Stimulated activated CD8-positive, alpha-beta memory T cell treated with anti-CD3 and anti-CD28 coated beads, Interleukin-7, amount 100 ng/mL, for 24 hours (primary cell): ENCODE measurements at places on chromosomes 5 and 9.

GRCh38 chr9:99035313-99035712 is 69.6 kb upstream of the TGFBR1 start:
- DNase-seq = no peak

GRCh38 chr5:6859951-6860638 is 146.9 kb downstream of the TENT4A start:
- DNase-seq = no peak

DNA sequence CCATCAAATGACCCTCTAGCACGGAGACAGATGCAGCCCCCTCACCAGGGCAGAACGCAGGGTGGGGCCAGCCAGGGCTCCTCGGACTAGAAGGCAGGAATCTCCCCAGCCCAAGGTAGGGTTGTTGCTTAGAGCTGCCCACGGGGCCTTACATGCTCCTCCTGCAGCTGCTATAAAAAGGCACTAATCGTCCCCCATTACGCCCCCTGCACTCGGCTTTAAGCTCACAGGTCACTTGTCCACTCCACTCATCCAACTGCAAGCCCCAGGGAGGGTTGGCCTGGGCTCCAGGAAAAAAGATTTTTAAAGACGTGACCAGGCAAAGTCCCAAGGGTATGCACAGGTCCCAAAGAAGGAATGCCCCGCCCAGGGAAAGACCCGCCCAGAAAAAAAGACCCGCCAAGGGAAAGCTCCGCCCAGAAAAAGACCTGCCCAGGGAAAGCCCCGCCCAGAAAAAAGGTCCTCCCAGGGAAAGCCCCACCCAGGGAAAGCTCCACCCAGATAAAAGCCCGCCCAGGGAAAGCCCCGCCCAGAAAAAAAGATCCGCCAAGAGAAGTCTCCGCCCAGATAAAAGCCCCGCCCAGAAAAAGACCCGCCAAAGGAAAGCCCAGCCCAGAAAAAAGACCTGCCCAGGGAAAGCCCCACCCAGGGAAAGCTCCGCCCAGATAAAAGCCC is 11.1 kb downstream of the GRIN1 start:
- no peak for DNase-seq

GRCh38 chr5:141914199-141914743 is 9.4 kb upstream of the DELE1 start:
- DNase-seq = no peak

GRCh38 chr5:54311176-54311677 is 854 bp upstream of the ARL15 start:
- no peak for DNase-seq

- DNase-seq = no peak
Measured at GRCh38 chr5:127563136-127563535, 45.7 kb downstream of the PRRC1 start.

DNA sequence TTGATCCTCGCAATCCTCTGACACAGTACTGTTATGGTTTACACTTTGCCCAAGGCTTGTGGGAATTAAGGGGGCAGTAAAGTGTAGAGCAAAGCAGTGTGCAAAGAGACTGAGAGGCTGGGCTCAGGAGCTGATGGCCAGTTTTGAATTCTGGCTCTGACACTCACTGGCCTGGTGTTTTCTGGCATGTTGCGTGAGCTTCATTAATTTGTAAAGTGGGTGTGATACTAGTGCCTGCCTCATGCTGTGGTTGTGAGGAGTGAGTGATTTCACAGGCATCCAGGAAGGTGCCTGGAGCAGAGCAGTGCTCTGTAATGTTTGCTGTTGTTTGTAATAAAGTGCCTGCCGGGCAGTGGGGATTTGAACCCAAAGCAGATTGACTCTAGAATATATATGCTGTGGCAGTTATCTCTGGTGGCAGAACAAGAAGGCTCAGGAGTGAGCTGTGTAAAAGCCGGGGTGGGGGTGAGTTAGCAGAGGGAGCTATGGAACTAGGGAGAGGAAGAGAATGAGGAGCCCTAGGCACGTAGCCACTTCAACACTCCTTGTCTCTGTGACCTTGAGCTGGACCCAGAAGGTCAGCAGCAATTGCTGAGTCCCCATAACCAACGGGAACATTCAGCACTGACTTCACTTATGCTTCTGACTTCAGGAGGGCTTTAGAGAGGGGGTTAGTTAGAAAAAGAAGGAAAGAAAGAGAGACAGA is 108.5 kb downstream of the DOCK2 start:
- DNase-seq = no peak

- no peak for DNase-seq
Measured at GRCh38 chr9:127968700-127969383, 11.9 kb downstream of the EEIG1 start.

DNA sequence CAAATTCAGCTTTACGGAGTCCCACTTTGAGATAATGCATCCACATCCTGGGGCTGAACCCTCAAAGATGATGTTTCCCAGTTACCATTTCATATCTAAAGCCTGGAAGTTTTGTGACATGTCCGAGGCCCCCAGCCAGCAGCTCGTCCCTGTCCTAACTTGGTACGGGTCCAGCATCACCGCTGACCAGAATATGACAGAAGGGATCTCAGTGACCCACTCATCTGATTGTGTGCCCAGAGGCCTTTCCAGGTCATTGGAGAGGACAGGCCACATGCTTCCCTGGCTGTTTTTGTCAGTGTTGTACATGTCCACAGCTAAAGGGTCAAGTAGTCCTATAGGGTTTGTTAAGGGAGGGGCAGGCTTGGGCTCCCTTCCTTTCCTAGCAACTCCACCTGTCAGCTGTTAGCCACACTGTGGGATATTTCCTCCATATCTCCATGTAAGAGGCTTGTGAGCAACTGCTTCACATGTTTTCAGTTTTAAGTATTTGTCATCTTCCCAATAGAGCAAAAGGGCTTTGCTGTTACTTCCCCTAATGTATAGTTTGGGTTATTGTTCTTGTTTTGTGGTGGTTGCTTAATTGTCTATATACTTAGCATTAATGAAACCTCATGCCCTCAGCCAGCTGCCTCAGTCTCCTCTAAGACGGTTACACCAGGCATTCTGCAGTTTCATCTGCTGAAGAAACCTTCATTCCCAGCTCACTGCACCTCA is 33.4 kb downstream of the SECISBP2 start:
- no peak for DNase-seq

DNA sequence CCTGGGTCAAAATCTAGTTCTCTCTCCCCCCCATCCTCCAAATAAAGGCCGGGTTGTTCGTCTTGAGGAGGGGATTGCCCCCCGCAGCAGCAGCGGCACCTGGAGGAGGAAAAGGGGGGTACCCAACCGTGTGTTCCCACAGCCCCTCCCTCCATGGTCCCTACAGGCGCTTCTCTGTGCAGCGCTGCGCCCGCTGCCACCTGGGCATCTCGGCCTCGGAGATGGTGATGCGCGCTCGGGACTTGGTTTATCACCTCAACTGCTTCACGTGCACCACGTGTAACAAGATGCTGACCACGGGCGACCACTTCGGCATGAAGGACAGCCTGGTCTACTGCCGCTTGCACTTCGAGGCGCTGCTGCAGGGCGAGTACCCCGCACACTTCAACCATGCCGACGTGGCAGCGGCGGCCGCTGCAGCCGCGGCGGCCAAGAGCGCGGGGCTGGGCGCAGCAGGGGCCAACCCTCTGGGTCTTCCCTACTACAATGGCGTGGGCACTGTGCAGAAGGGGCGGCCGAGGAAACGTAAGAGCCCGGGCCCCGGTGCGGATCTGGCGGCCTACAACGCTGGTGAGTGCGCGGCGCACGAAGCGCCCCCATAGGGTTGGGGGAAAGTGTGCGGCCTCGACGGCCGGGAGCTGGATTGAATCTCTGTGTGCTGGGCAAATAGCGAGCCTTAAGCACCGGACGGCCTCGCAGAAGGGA is 3.5 kb downstream of the LHX2 start:
- no peak for DNase-seq

- no peak for DNase-seq
Measured at GRCh38 chr9:83154087-83154736, 91.3 kb upstream of the RASEF start.

DNA sequence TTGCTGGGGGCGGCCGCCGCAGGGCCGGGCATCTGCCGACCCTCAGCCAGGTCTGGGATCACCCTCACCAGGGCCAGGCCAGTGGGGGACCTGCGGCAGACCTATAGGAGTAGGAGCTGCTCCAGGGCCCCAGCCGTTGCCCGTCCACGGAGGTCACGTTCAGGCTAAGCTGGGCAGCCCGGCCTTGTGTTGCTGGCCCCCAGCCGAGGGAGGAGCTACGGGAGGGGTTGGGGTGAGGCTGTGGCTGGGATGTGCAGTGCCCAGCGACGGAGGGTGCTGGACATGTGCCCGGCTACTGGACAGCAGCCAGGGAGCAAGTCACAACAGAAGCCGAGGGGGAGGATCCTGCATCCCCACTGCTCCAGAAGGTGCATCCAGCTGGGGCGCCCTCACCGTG is 39.6 kb upstream of the SLC6A19 start:
- DNase-seq = no peak

DNA sequence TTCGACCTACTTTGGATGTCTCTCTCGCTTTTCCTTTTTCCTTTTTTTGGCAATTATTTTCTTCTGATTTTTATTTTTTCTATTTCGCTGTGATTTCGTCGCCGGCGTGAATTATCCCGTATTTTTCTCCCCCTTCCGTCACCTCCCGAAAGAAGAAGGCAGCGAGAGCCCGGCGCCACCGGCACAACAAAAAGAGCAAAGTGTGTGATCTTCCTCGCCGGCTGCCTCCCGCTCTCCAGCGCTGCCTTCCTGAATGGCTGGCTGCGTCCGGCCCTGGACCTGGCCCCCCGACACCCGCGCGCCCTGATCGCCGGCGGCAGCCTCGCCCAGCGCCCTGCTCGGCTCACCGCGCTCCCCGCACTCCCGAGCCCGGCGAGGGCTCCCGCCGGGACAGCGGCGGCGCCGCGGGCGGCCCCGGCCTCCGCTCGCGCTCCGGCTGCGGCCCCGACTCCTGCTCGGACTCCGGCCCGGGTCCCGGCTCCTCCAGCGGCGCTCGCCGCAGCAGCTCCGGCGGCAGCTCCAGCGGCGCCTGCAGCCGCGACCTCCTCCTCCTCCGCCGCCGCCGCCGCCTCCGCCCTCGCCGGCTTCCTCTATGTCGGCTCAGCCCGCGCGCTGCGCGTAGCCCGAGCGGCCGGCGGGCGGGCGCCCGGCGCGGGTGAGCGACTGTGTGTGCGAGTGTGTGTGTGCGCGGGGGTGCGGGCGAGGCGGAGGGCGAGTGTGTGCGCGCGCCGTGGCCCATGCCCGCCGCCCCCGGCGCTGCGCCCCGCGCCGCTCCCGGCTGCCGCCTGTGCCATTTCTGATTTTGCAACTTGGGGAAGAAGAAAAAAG is 960 bp downstream of the NR2F1 start:
- no peak for DNase-seq

DNA sequence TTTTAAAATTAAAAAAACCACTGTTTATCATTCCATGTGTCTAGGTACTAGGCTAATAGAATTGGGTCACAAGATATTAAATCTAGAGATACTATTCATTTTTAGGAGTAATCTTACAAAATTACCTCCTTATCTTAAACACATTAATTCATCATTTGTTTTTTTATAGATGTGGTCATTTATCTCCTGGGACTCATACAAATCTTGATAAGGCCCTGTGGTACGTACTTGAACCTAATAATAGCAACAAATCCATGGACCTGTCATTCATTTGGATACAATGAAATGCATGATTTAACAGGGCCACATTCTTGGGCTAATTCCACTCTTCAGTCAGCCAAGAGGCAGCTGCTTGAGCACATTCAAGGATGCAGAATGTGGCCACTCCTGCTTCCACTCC is 66.4 kb upstream of the MARCHF11 start:
- no peak for DNase-seq

DNA sequence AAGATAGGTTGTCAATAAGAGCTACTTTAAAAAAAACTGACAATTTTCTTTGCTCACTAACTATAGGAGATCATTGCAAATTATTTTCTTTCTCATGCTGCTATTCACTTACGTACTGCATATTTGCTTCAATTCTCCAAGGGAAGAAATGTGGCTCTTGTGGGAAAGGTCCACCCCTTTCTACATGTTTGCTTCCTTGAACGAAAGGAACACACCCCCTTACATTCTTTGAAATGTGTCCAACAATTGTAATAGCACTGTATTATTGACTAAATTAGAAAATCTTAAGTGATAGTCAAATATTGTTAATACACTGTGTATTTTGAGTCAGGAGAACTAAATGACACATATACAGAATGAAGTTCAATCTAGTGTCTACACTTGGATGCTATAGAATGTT is 5.2 kb downstream of the MEF2C start:
- DNase-seq = no peak

DNA sequence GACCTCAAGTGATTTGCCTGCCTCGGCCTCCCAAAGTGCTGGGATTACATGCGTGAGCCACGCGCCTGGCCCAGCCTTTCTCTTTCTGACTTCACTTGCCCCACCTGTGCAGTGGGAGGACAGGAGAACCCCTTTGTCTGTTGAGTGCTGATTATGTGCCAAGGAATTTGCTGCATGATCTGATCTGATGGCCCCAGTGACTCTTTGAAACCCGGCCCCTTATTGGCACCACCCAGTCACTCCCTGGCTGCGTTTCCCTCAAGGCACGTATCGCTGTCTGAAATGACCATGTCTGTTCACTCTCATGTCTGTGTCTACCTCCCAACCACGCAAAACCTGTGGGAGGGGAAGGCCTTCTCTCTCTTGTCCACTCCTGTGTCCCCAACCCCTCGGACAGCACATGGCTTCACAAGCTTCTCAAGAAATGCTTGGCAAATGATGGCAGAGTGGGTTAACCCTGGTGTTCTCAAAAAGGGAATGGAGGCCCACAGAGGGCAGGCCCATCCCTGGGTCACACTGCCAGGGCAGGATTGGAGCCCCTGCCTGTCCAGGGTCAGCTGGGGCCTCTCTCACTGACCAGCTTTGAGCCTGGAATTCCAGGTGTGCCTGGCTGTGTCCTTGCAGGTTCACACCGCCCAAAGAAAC is 21.9 kb downstream of the NEK6 start:
- DNase-seq = no peak

GRCh38 chr9:87195306-87195705 is 248.0 kb upstream of the GAS1 start:
- no peak for DNase-seq

- no peak for DNase-seq
Measured at GRCh38 chr5:32805971-32806638, 95.0 kb downstream of the NPR3 start.

GRCh38 chr5:39941416-39941815 is 516.6 kb upstream of the DAB2 start:
- no peak for DNase-seq

- DNase-seq = no peak
Measured at GRCh38 chr9:28260330-28260729, 687.0 kb upstream of the C9orf72 start.

GRCh38 chr5:59516161-59516560 is 377.4 kb downstream of the PDE4D start:
- no peak for DNase-seq

DNA sequence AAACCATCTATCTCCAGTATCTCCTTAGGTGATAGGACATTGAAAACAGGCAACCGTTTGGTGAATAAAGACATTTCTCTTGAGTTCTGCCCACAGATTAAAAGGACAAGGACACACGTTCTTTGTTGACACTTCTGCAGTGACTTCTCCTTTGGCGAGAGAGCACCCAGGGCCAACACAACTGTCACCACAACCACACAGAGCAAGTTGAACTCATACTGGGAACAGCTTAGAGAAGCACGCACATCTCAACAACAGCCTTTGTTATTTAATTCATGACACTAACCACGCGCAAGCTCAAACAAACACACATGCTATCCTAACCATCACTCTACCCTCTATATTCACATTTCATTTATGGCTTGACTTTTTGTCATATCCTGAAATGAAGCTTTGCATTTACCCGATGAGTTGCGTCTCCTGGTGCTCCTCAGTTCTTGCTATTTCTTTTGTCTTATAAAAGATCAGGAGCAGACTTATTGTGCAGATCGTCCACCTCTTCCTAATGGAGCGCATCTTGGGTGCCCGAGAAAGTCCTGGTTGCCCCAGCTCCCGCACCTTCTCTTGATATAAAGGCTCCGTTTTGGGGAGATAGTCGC is 543 bp downstream of the ST8SIA4 start:
- no peak for DNase-seq
